ENCODE measurements at places on chromosomes 16 and 17.

DNA sequence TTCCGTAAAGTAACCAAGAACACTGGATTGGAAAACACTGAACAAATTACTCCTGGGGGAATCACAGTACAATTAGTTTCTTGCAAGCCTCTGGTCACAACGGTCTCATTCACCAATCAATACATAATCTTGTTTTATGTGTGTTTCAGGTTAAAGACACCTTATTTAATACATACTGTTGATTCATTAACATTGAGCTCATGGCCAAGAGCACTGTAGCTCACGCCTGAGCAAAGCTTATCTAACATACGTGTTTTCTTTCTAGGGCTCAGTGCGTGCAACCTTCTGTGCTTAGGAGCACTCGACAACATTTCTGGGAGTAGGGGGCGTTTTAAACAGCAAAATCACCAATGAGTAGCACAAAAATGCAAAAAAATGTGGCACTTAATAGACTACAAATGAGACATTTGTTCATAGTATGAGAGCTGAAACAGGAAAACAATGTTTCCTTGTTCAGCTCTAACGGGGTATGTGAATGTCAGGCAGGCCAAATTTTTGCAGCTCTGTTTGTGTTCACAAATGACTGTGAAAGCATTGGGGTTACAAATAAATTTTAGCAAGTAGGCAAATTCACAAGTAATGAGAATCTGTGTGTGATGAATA lies 206.2 kb downstream of the CNTNAP4 start:
- no peak for DNase-seq

DNA sequence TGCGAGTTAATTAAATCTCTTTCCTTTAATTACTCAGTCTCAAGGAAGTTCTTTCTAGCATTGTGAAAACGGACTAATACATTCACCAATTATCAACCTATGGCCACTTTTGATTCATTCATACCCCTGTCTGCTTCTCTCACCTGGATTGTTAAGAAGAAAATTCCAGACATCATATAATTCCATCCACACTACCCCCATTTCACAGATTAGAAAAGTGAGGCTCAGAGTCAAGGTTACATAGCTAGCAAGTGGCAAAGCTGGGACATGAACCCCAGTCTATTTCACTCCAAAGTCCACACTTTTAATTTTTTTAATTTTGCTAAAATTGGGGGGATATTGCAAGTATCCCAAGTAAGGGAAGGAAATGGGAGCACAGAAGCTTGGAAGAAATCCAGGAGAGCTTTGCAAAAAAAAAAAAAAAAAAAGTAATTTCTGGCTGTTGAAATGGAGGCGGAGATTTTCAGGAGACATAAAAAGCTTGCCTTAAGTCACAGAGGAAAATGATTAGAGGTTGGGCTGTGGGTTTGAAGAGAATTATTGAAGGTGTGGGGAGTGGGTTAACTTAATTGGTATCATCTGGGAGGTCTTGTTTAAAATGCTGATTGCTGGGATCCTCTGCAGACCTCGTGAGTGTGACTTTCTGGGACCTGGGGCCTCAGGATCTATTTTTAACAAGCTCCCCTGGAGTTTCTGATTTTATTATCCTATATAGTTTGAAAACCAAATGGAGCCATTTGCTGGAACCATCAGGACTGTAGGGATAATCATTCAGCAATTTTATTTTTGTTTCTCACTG lies 42.3 kb upstream of the ZKSCAN2 start:
- no peak for DNase-seq

GRCh38 chr17:55116440-55116914 lies 147.9 kb downstream of the STXBP4 start:
- no peak for DNase-seq

- DNase-seq: no peak
Measured at GRCh38 chr16:19835968-19836421, 48.7 kb downstream of the GPRC5B start.

DNA sequence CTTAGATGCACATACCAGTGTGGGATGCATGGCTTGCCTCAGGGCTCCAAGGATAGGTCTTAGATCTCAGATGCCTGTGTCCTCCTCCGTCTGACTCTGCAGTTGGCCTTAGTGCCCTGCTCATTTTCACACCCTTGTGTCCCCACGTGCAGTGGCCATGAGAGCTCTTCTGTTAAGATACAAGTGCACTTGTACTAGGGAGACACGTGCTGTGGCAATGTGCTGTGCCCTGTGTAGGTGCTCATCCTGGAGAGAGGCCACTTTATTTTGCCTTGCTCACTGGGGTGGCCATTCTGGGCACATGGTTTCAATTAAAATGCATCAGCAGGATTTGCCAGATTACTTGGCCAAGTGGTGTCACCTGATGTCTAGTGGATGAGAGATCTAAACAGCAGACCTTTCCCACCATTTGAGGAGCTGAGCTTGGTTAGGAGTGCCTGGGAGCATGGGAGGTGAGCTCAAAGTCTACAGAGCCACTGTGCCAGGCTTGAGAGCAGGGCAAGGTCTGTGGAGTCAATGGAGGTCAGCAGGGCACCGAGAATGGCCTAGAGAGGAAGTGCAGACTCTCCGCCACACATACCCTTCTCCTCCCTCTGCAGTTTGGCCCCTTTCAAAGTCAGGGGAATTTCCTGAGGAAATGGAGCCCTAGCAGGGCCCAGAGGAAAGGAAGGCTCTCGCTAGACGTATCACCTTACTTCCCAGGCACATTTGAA lies 25.2 kb upstream of the SMPD3 start:
- no peak for DNase-seq

DNA sequence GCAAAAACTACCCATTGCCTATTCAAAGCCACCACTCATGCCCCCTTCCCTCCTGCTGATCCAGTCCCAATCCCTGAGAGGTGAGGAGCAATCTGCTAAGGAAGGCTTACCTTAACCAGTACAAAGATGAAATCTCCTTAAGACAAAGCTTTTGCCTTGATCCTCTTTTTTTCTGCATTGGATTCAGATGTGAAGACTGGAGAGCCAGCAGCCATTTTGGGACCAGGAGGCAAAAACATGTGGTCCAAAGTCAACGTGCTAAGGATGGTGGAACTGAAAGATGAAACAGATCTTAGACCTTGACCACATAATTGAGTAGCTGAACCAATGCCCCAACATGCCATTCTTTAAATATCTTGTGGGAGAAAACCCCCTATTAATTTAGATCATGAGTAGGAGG lies 171.4 kb downstream of the IRX5 start:
- DNase-seq: no peak

DNA sequence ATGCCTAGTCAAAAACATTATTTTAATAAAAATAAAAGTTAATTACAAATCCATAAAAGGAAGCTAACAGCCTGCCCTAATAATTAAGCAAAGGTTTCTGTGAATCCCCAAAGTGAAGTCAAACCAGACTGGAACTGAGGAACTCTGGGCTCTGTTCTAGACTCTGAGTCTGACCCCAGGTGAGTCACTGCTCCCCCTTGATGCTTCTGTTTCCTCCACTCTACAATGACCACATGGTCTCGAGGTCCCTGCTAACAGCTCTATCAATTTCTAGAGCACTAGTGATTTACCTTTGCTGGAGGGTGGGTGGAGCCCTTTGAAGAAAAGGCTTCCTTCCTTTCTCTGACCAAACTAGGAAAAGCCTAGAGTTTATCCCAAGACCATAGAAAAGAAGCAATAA lies 32.4 kb downstream of the XPO6 start:
- DNase-seq: no peak

DNA sequence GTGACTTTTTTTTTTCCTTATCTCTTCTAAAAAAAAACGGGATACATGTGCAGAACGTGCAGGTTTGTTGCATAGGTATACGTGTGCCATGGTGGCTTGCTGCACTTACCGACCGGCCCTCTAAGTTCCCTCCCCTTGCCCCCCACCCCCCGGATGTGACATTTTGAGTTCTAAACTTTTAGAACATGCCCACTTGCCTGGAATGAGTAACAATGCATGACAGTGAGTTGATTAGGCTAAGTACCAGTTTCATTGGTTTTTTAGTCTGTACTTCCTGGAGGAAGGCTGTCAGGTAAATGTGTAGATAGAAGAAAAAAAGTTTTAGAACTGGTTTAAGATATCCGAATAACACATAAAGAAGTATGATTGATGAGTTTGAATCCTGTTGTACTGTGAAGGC lies 4.0 kb downstream of the BPTF start:
- DNase-seq: no peak

DNA sequence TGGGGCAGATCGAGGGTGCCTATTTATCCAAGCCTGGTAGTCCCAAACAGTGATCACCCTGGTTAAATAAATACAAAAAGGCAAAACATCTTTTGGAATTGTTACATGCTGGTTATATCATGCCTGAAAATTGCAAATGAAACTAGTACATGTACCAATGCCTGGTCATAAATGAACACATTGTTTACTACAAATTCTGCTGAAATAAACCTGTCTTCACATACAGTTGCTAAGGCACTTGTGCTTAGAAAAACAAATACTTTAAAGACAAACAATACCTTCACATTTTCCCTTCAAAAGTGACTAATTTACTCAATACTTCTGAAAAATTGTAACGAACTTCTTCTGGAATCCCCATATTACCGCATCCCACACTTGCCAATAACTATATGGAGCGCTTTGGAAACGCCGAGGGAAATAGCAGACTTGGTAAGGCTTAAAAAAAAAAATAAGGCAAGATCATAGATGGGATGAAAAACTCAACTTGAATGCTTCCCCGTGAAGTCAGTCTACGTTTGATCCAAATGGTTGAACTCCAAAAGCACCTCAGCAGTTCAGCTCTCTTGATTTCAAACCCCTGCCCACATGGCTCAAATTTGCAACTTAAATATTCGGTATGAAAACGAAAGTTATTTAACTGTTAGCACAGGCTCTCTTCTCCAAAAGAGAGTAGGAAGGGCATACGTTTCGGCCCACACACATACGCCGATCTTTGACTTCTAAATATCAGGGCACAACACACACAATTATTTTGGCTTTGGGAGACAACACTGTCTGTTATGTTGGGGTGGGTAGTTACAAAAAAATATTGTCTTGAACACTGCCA lies 264.5 kb downstream of the NTN1 start:
- no peak for DNase-seq

GRCh38 chr16:70375636-70376611 lies 29.2 kb downstream of the DDX19A start:
- DNase-seq: no peak

GRCh38 chr16:29862884-29863668 lies at the start of gene CDIPT:
CDIPT (minus strand) TSS chr16:29863226; CDS start chr16:29862857, 369 bp downstream.
- peak; percentile 79 for DNase-seq

DNA sequence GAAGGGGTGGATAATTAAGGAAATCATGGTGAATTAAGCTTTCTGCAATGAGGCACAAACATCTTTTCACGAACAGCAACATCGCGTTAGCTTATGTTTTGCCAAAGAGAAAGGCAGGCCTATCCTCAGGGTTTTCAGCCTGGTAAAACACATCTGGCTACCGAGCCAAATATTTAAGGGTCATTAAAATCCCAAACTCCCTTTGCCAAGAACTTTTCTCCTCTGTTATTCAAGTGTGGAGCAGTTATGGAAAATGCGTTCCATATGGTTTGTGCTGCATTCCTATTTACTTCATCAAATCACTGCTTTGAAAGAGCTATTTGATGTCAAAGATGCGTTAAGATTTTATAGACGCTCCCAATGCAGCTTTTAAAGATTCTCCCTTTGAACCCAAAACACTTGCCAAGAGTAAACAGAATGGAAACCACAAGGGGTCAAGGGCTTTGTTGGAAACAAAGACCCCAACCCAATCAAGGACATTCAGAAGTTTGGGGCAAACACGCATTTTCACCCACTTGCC lies 308.3 kb upstream of the CDH5 start:
- no peak for DNase-seq

GRCh38 chr17:61337290-61337689 lies 62.4 kb upstream of the TBX2 start:
- no peak for DNase-seq

DNA sequence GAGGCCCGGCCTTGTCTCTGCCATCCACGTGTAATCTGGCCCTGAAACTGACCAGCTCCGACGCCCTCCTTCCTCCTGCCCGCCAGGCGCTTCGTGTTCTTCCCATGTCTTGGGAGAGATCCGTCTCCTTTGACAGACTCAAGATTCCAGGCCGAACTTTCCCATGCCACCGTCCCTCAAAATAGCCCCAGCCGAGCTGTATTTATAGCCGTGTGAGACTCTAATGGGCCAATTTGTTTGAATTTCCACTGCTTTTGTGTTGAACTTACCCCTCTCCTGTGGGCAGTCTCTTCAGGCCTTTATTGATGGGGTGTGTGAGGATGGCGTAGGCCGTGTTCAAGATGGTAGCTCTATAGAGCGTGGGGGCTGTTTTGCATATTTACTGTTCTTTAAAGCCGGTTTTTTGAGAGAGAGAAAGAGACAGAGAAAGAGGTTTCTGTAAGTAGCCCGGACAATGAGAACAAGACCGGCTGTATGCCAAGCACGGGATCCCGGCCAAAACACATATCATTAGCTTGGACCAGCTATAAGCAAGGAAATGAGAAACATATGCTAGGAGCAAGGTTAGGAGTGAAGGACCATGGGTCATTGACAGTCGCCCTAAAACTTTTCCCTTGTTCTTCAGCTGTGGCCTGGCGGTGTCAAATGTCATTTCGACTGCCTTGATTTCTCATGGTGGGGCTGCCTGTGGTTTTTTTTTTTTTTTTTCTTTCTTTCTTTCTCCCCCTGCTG lies 124.5 kb upstream of the ZFHX3 start:
- DNase-seq: peak; percentile 67

DNA sequence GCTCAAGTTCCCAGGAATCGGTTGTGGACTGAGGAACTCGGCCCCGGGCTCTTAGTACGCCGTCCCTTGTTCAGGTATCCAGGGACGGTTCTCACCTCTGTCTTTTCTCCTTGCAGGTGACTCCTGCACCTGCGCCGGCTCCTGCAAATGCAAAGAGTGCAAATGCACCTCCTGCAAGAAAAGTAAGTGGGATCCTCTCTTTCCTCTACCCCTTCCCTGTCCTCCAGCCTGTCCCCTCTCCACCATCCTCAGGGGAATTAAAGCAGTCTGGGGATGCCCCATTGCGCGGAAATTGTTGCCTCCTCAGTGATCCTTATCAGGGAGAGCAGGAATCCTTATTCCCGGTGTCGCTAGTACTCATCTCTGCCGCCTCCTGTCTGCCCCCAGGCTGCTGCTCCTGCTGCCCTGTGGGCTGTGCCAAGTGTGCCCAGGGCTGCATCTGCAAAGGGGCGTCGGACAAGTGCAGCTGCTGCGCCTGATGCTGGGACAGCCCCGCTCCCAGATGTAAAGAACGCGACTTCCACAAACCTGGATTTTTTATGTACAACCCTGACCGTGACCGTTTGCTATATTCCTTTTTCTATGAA lies 585 bp downstream of the MT2A start:
- no peak for DNase-seq
